Stimulated activated CD4-positive, alpha-beta T cell treated with anti-CD3 and anti-CD28 coated beads, Interleukin-12 subunit alpha, Interleukin-12 subunit beta, amount 100 ng/mL, for 48 hours (primary cell): ENCODE measurements at places on chromosomes 7 and 10.

- DNase-seq: no peak
These were observed 450.6 kb upstream of the SORCS1 start for GRCh38 chr10:107614939-107615685.

DNA sequence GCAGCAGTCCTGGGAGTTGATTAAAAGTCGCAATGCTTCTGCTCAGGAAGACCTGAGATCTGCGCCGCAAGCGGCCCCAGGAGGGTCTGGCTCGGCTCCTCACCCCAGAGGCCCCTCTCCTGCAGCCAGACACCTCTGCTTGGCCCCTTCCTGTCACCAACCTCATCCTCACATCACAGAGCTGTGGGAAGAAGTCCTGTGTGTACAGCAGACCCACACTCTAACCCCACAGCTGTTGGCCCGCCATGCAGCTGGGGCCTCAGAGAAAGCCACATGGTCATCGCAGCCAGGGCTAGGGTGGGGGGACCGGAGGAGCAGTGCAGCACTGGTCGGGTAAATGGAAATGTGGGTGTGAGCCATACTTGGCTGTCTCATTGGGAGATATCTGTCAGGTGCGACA, 97.7 kb downstream of the RGS10 start:
- no peak for DNase-seq

DNA sequence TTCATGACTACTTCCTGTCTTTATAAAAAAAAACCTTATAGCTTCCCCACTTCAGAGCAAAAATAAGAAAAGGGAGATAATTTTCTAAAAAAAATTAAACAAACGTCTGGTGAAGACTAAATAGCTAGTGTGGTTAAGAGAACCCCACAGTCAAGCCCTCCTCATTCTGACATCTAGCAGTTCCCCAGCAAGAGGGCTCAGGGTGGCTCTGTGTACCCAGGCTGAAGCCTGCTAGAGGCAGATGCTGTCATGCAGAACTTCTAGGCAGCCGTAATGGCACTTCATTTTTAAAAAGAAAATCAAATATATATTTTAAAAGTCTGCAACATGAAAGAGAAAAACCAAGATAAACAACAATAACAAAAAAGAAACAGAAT, 223.1 kb upstream of the KLF14 start:
- DNase-seq: no peak

DNA sequence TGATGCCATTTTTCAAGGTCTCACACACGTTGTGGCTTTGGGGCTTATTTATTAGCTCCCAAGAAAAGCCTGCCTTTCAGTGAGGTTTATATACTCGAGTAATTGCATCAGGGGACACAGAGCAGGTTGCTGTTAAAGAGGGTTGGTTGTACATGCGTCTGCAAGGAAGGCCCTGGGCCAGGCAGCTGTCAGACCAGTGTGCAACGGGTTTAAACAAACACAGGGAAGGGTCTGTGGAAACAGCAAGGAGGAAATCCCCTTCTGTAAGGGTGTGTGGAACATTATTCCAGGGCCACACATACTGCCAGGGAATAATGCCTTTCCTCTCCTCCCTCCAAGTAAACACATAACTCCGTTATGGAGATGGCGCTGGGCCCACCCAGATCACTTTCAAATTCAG, 1.7 kb upstream of the CHST15 start:
- no peak for DNase-seq

- no peak for DNase-seq
These were observed 389.2 kb upstream of the KLF6 start for GRCh38 chr10:4174197-4174596.

DNA sequence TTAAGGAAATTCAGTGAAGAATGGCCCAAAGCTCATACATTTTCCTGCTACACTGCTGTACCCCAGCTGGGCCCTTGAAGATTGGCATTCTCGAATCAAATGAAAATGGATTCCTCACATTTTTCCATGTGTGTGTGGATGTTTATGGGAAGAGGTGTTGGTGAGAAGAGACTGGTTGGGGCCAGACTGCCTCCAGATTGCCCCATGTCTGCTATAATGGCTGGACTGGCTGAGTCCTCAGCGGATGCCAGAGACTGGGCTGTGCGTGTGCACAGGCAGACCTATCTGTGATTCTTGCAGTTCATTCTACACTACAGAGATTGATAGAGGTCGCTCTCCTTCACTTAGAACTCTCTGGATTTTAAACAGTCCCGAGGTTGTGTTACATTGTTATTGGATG, 183.6 kb upstream of the GDF10 start:
- no peak for DNase-seq

GRCh38 chr10:97821308-97822038, 28.2 kb upstream of the GOLGA7B start:
- no peak for DNase-seq

DNA sequence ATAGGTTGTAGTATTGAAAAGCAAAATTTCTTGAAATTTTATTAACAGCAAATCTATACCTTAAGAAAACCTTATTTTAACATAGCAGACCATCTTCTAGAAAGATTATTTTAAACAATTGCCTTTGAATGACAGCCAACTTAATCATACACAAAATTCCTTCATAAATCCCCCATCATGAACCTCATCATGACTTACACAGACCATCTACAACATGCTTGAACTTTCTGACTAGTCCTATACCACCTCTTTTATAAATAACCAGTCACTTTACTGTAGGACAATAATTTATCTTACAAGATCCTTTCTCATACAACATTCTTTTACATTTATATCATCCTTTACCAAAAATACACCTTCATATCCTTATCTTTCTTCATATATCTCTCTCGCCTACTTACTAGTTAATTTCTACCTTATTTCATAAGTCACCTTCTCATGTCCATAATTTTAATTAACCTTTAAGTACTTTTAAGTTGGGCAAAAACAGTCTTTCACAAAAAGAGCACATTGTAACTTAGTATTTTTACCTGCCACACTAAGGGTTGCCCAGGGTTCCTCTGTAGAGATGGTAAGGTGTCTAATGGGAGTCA, 16.6 kb upstream of the PTN start:
- no peak for DNase-seq

GRCh38 chr7:67489881-67490280, 493.2 kb downstream of the TYW1 start:
- DNase-seq: no peak

- DNase-seq: no peak
These were observed 52.4 kb upstream of the TNRC18 start for GRCh38 chr7:5476001-5476400.

- DNase-seq: no peak
These were observed 11.1 kb downstream of the YWHAG start for GRCh38 chr7:76347710-76348109.

GRCh38 chr7:78620920-78621319, 822.3 kb downstream of the PHTF2 start:
- DNase-seq: no peak

GRCh38 chr7:126487728-126488442, 764.9 kb downstream of the GRM8 start:
- no peak for DNase-seq
